Occipital lobe (tissue), 3 donors: ENCODE measurements at places on chromosomes 3 and 15.
A peak's percentile ranks its signal among the peaks of the same experiment; 100 is the strongest.

GRCh38 chr3:95911767-95912166, 902.6 kb upstream of the EPHA6 start:
- no peak for DNase-seq

DNA sequence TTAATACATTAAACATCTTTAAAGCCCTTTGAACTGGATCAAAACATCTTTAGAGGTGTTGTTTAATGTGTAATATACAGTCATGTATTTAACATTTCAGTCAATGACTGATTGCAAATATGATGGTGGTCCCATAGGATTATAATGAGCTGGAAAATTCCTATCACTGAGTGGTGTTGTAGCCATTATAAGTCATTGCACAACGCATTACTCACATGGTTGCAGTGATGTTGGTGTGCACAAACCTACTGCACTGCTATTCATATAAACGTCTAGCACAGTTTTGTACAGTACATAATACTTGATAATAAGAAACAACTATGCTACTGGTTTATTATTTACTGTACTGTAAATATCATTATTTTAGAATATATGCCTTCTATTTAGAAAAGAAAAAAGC, 75.6 kb downstream of the DTWD1 start:
- no peak for DNase-seq

DNA sequence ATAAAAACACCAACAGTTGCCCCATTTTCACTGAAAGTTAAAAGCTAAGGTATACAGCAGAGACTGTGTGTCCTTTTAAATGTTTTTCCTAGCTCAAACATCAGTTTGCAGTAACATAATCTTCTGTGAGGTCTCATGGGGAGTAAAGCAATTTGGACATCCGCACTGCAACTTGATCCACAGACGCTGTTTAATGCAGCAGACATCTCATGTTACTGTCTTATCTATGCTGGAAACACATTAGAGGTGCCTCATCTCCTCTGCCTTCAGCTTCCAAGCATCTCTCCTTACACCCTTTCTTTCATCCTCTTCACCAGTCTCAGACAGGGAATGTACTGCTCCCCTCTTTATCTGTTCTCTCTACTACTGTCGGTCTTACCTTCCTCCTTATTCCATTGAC, 53.7 kb upstream of the ATP11B start:
- DNase-seq, result no peak

GRCh38 chr3:52847241-52847640, 12.4 kb upstream of the MUSTN1 start:
- no peak for DNase-seq

GRCh38 chr15:31317421-31318327, 9.0 kb upstream of the KLF13 start:
- no peak for DNase-seq

- no peak for DNase-seq
Measured at GRCh38 chr3:177080122-177080521, 117.2 kb downstream of the TBL1XR1 start.

DNA sequence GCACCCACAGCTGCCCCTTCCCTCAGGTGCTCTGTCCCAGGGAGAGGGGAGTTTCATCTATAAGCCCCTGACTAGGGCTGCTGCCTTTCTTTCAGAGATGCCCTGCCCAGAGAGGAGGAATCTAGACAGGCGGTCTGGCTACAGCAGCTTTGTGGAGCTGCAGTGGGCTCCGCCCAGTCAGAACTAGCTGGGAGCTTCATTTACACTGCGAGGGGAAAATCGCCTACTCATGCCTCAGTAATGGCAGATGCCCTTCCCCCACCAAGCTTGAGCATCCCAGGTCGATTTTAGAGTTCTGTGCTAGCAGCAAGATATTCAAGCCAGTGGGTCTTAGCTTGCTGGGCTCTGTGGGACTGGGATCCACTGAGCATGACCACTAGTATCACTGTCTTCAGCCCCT, 181.2 kb upstream of the RARB start:
- DNase-seq, result no peak

- no peak for DNase-seq
Measured at GRCh38 chr3:127062926-127063325, 80.0 kb downstream of the PLXNA1 start.

GRCh38 chr3:40523781-40524180, 979 bp upstream of the ZNF621 start:
- DNase-seq, result no peak

DNA sequence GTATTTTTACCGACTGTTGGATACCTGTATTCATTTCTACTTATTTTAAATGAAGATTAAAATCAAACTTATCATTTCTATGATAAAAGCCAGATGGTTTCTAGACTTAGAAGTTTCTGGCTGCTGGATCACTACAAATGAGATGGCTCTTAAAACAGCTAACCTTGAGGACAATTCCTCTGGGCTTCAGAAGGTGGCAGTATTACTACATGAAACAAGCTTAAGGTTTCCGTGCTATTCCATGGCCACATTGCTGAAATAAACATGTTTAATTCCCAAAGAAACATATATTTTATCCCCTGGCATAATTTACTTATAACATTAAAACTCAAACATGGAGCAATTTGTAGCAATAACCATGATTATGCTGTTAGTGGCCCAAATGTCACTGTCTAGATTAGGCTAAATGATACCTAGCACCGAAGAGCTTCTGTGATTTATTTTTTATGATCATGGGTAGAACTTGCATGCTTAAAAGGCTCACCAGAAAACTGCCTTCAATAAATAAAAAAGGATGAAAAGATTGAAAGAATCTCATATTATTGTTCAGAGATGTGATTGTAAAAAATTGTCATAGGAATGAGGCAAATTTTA, 204.0 kb upstream of the NANOGP8 start:
- no peak for DNase-seq

- peak; percentile 9 for DNase-seq
Measured at GRCh38 chr15:93235926-93236780, 147.1 kb upstream of the RGMA start.

- DNase-seq, result no peak
Measured at GRCh38 chr3:182730675-182731042, 62.6 kb upstream of the ATP11B start.

DNA sequence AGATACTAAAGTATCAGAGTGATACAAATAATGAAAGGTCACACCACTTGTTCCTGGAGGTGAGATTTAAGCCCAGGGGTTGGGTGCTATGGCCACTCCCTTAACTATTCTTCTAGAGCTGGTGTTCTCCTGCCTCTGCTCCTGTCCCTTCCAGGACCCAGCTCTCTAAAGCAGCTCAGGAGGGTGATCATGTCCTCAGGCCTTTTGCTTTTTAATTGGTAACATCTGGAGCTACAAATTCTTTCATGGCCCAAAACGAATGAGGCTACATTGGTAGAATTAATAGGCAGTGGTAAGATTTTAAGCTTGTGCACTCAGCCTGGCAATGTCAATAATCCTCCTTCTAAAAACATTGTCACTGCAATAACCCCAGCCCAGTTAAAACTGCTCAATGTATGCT, 38.2 kb upstream of the CNOT10 start:
- DNase-seq, result no peak

GRCh38 chr3:35784169-35784568, 144.8 kb downstream of the ARPP21 start:
- no peak for DNase-seq

- DNase-seq, result no peak
Measured at GRCh38 chr3:5531039-5531438, 343.5 kb downstream of the EDEM1 start.

DNA sequence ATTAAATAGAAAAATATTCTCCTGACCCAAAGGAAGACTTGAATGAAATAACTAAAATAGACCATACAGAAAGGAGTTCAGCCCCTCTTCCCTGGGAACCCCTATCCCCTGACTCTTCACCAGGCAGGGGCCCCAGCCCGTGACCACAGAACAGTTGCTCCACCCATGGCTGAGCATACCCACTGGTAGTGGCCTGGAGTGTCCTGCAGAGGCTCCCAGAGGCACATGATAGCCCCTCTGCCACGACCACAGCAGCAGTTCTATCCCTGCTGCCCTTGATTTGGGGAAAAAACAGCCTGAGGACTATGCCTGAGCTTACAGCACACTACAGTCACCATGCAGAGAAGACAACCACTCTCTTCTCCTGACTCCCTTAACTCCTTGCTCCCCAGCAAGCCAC, 31.8 kb downstream of the TTC14 start:
- DNase-seq, result no peak

- no peak for DNase-seq
Measured at GRCh38 chr3:14153663-14154062, 24.7 kb downstream of the XPC start.

GRCh38 chr3:174002543-174002942, 605.0 kb downstream of the NLGN1 start:
- no peak for DNase-seq

DNA sequence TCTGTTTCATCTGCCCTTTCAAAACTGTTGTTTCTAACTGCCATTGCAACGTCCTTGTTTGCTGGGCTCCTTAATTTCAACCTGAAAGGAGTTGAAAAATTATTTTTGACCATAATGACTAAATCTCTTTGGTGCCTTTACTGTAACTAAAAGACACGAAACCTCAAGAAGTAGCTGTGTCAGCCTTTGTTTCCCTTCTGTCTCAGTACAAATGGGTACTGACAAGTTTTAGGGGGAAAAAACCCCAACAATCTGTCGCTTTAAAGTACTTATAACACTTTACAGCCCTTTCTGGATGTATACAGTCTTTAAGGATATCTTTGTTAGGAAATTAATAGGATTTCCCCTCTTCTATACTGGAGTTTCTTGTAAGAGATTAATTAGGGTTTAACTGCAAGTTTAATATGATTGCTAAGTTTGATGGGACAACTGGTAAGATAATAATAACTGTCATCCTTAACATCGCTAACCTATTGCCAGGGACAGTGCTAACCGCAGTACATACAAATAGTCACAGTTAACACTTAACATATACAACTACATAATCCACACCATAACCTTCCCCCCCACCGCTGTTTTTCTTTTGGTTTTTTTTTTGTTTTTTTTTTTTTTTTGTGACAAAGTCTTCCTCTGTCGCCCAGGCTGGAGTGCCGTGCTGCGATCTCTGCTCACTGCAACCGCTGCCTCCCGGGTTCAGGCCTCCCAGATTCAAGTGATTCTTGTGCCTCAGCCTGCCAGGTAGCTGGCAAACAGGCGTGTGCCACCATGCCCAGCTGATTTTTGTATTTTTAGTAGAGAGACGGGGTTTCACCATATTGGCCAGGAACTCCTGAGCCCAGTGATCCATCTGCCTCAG, 1.7 kb downstream of the GXYLT2 start:
- DNase-seq, result no peak

GRCh38 chr3:156382458-156383346, 172.2 kb downstream of the SSR3 start:
- DNase-seq, result no peak

DNA sequence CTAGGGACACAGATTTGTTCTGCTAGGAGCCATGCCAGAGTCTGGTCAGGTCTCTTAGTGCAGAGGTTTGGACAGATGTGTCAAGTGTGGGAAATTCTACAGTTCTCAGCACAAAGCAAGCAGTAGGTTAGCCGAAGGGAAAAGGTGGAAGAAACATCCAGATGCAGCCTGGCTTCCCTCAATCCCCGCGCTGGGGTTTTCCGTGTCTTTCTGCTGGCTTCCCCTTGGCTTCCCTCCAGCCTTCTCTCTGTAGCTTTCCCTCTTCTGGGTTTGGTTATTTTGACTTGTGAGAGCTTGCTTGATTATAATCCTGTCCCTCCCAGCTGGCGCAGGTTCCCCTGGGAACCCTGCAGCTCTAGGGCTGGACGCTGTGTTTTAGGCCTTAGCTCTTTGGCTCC, 4.1 kb downstream of the TF start:
- DNase-seq, result no peak

DNA sequence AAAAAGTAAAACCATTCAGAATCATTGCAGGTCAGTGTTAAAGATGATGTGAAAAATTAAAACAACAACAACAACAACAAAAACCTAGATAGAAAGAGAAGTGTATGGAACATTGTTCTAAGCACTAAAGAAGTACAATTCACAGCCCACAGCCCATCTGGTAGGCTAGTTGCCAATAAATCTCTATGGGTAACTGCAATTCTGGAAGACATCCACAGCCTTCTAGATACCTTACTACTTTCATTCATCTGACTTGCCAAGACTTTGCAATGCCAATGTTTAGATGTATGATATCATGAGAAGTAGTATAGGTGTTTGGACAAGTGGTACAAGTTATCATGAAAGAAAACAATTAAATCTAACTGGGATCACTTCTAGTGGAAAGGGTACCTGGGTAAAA, 198.6 kb downstream of the VGLL3 start:
- DNase-seq, result no peak

GRCh38 chr15:68806220-68807060, 14.3 kb downstream of the ANP32A start:
- peak; percentile 39 for DNase-seq

GRCh38 chr3:82306189-82306588, 544.7 kb upstream of the GBE1 start:
- DNase-seq, result no peak

DNA sequence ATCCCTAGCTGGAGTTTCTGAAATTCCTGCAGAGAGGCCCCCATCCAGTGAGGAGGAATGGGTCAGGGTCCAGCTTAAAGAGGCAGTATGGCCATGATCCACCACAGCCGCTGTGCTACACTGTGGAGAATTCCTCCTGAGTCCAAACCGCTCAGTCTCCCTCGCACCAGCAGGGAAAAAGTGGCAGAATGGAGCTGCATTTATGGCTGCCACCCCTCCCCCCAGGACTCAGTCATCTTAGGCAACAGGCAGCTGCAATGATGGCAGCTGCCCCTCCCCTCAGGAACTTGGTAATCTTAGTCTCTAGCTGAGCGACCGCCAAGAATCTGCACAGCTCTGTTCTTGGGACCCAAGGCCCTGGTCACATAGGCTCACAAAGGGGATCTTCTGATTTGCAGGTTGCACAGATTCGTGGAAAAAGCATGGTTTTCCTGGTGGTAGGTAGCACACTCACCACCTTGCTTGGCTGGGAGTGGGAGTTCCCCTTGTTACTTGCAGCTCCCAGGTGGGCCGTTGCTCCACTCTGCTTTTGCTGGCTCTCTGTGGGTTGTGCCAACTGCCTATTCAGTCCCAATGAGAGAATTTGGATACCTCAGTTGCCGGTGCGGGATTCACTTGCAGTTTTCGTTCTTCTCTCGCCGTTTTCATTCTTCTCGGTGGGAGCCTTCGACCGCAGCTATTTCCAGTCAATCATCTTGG, 204.1 kb downstream of the STXBP5L start:
- no peak for DNase-seq

- DNase-seq, result no peak
Measured at GRCh38 chr3:73294537-73294936, 233.1 kb downstream of the EBLN2 start.

DNA sequence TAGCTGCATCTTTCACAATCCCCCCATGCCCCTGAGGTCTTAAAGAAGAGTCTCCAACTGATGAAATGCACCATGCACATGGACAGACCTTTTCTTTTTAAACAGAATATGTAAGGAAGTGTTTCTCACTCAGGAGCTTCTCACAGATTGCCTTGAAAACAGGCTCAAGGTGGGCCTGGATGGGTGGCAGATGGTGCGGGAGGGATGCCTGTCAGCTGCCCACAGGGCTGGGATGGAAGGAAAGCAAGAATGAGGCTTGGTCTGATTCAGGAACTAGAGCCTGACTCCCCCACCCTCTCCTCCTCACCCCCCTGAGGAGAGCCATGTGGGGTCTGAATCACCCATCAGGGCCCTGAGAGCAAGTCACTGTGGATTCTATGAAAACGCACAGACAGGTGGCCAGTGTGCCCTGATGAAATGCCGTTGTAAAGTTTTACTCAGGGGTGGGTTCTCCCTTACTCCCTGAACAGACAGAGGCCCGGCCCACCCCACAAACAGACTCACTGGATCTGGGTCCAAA, 67.2 kb downstream of the UMPS start:
- DNase-seq, result no peak

- no peak for DNase-seq
Measured at GRCh38 chr3:87350367-87351199, 74.2 kb upstream of the POU1F1 start.
